Activated T-cell treated with anti-CD3 and anti-CD28 coated beads, Interleukin-2, amount 50 U/mL, for 72 hours (primary cell): ENCODE measurements at places on chromosomes 12 and 14.

GRCh38 chr12:124388038-124388671, 93.3 kb downstream of the RFLNA start:
- no peak for DNase-seq

DNA sequence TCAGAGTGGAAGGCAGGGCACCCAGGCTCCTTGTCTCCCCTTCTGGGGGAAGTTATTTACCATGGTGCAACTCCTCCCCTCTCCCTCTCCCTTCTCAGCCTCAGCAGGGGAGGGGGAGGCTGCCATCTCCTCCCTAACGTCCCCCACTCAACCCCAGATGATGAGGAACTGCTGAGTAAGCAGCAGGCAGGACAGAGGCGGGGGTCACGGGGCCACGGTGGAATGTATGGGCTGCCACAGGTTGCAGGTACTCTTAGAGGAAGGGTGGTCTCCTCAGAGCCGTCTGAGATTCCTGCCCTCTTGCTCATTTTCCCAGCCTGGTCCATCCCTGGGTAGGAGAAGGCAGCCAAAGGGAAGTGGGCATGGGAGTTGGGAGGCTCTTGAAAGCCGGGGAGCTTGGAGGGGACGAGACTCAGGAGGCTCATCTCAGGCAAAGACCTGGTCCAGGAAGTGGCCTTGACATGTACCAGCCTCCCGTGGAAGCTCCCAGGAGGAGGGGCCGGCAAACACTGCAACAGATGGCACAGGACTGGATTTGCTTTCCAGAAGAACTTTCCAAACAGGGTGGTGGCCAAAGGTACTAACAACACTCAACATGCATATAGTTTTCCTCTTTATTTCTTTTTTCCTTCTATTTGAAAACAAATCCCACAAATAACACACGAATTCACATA, 19.0 kb downstream of the RIN3 start:
- DNase-seq, result no peak

DNA sequence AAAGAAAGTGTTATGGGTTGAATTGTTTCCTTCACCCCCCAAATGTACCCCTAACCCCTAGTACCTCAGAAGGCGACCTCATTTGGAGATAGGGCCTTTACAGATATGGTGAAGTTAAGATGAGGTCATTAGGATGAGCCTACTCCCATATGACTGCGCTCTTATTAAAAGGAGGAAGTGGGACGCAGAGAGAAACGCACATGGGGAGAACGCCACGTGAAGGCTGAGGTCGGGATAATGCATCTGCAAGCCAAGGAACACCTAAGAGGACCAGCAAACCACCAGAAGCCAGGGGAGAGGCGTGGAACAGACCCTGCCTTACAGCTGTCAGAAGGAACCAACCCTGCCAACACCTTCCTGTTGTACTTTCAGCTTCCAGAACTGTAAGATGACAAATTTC, 1.7 kb upstream of the NRIP2 start:
- DNase-seq, result no peak

GRCh38 chr12:131916306-131917138, 12.6 kb upstream of the PUS1 start:
- DNase-seq, result no peak

- no peak for DNase-seq
These were observed 119.8 kb downstream of the KICS2 start for GRCh38 chr12:64102339-64102738.

- DNase-seq, result no peak
These were observed 7.0 kb downstream of the MLF2 start for GRCh38 chr12:6745741-6746525.

GRCh38 chr12:2323532-2324255, 270.9 kb downstream of the CACNA1C start:
- no peak for DNase-seq

GRCh38 chr12:117009759-117010158, 89.5 kb downstream of the TESC start:
- no peak for DNase-seq

DNA sequence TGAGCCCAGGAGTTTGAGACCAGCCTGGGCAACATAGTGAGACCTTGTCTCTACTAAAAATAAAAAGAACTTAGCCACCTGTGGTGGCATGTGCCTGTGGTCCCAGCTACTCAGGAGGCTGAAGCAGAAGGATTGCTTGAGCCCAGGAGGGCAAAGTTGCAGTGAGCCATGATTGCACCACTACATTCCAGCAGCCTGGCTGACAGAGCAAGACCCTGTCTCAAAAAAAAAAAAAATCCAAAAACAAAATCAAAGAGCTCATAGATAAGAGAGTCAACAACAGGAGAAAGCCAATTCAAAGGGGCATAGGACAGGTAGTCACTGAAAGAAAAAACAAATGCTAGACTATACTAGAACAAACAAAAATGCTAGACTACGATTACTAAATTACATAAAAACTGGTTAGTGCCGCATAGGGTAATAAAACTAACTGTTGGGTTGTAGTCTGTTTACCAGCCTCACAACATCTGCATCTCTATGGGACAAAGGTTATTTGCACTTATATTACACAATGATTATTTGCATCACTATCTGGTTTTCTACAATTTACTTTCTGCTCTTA, 16.6 kb upstream of the EEA1 start:
- DNase-seq, result no peak

- no peak for DNase-seq
These were observed 19.0 kb upstream of the GPRC5A start for GRCh38 chr12:12872139-12872933.

DNA sequence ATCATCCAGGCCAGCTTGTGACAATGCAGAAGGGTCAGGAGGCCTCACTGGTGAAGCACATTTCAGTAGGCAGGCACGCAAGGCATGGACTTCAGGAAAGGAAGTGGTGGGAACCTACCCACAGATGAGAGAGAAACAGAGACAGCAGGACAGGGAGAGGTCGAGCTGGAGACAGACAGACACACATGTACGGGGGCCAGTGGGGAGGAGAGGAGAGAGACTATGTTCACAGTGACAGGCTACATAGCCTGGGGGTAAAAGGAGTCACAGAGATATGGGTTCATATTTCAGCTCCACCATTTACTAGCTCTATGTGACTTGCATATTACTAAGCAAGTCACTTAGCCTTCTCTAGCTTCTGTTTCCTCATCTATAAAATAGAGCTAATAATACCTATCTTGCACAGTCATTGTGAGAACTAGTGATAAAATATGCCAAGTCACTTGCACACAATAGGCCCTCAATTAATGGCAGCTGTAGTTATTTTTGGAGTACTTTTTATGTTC, 91.1 kb upstream of the FUT8 start:
- peak; percentile 23 for DNase-seq

- DNase-seq, result peak; percentile 54
These were observed 5.3 kb upstream of the ACACB start for GRCh38 chr12:109110988-109111495.

DNA sequence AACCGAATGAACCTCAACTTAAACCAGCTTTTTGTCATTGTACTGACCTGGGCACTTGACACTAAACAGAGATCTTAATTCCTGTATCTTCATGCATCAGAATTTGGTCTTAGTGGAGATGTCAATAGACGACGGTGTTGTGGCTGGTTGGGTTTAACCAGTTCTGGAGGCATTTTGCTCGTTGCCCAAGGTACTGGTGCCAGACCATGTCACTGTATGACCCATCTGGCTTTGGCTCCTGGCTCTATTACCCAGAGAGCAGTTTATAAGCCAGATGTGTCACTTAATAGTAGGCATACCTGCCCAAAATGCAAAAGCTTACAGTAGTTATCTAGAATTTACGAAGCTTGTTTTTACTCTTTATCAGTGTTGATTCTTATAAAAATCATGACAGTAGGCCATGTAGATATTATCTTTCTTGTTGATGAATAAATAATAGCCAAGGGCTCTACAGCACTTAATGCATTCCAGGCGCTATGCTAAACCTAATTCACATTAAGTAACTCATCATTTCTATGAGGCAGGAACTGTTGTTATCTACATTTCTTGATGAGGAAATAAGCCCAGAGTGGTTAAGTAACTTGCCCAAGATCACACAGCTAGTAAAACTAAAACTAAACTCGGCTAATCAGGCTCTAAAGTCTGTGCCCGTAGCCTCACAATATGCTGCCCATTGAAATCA, 179.7 kb upstream of the HIF1A start:
- DNase-seq, result no peak

- DNase-seq, result no peak
These were observed 170.9 kb upstream of the BMP4 start for GRCh38 chr14:54127526-54127925.

- DNase-seq, result no peak
These were observed 20.1 kb downstream of the AHSA1 start for GRCh38 chr14:77478029-77478428.

DNA sequence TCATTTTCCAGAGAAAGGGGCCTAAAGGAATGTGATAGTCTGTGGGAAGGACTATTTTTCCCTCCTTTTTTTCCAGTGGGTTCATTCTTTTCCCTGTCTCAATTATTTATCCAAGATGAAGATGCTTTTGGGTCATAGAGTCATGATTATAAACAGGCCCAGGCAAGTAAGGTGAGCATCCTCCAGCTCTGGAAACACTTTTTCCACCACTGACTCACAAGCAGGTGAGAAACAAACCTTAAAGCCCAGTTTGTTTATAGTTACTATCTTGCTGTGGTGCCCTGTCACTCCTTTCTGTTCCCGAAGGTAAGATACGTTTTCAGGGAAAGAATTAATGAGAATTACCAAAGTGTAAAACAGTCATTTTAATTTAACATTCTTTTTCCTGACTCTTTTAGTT, 107.7 kb upstream of the IFNG-AS1 start:
- DNase-seq, result no peak

DNA sequence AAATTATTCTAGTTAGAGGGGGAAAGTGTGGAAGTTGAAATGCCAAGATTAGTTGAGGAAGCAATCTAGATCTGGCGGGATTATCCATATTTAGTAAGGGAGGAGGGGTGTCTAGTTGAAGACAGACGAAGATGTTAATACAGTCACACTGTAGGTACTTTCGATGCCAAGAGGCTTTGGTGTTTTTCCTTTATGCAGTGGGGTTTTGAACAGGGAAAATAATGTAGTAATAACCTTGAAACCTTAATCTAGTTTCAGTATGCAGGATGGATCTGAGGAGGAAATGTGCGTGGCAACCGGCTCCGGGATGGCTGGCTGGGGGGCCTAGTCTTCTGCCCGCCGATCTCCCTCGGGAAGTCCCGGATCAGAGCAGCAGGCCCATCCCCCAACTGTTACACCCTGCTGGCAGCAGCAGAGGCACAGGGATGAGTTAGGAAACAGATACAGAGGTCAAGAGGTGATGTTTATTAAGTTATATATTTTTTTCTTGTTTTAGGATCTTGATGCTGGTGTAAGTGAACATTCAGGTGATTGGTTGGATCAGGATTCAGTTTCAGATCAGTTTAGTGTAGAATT, 27.4 kb downstream of the MDM2 start:
- DNase-seq, result no peak

DNA sequence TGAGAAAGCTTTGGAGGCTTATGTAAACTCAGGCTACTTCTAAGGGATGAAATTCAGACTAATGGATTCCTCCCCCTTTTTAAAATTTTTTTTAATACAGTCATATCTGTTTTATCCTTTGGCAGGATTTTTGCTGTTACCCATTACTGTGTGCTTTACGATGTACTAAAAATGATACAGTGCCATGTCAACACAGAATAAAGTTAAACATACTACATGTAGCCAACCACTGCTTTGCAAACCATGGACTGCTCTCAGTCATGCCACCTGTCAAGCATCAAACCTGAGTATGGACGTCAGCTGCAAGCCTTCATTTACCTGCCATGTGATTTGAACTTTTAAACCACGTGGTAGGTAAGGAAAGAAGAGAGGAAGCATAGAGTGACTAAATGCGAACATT, 325.8 kb downstream of the FUT8 start:
- DNase-seq, result no peak

DNA sequence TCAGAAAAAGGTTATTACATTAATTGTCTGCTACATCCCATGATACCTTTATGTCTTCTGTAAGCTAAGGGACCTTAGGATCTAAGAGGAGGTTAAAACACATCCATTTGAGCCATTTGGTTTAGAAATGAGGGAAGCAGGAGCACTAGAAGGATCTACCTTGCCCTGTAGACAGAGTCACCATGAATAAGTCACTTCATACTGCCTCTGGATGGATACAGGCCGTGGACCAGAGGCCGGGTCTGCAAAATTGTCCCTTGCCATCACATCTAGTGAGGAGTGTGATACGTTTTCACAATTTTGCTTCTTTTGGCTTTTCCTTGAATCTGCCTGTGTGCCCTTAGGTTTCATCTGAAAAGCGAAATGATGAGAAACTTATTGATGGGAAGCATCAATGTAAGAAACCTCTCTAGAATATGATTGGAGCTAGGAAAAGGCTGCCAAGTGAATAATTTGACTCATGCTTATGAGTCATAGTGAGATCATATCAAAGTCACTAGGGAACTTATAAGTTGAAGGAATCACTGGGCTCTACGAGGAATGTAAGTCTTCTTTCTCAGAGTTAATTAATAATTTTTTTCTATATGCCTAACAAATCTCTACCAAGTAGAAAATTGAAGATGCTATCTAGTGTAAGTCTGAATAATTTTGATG, 10.8 kb downstream of the GLRX5 start:
- DNase-seq, result no peak
